Tibial nerve (tissue), 4 donors: ENCODE measurements at places on chromosomes 4 and X. TPM values are rescaled to one million over a fixed set of nuclear protein-coding genes. Genes with fewer than 3 reads are reported as not detected.

Gene POLN
- 9.6 TPM for total RNA-seq

- DNase-seq: no peak
These were observed 3.7 kb downstream of the MMRN1 start for GRCh38 chr4:89898304-89898716.

- no peak for DNase-seq
These were observed 22.2 kb downstream of the IQCM start for GRCh38 chr4:149793459-149793858.

- DNase-seq: no peak
These were observed 199.3 kb upstream of the GRID2 start for GRCh38 chr4:92104506-92104905.

Gene VCX
- total RNA-seq: not detected

Gene TACR3
- total RNA-seq: not detected

GRCh38 chr4:184268584-184269160 is 51.0 kb upstream of the ENPP6 start:
- DNase-seq: no peak

DNA sequence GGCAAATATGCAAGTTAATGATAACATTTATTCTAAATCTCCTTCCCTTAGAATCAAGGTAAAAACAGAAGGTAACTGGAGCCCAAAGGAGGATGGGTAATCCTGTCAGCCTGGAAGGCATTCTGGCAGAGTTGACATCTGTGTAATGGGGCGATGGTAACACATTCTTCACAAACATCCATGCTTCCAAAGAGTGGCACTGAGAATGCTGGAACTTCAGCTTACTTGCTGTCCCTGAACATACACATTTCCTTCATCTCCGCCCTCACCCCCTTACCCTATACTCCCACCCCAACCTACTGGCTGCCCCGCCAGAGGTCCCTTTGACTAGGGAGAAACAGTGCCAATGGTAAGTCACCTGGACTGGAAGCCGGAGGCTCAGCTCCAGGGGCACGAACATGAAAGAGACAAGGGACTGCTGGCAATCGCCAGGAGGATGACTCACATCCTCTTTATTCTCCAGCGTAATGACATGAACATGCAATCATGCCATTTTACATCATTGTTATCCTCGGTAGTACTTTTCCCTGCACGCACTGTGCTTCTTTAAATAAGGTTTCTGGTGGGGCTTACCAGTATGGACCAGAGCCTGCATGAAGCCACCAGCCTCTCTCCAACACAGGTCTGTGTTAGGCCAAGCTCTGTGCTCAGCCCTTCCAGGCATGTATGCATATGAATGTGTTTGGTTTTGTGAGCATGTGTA is 694.2 kb upstream of the TENM3 start:
- DNase-seq: no peak

DNA sequence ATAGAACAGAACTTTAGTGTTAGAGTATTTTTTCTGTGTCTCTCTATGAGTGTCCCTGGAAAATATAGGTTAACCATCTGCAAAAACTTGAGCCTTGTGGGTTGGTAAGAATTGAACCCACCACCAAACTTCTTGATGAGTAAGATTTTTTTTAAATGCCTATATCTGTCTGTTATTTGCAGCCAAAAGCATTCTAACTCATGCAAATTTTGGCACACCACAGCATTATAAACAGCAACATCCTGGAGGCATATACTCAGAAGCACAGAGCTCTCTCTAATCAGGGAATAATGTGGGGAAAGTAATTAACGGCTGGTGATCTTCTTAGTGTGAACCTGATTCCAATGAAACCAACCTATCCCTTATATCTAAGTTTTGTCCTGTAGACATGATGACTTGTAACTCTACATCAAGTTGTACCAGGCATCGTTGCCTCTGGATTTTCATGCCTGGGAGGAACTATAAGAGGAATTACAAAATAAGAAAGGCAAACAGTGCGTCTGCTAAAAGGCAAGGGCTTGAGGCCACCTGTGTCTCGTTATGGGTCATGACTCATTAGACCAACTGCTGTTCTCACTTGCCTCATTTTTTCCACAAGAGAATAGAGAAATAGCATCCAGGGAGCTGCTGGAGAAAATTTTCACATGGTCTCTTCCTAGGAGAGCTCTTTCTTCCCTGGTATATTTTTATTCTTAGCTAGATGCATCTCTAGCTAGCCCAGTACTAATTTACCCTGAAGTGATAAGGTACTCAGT is 202.4 kb downstream of the CHIC2 start:
- DNase-seq: peak; percentile 21

- no peak for DNase-seq
These were observed 248.6 kb upstream of the ETNPPL start for GRCh38 chr4:109011241-109012026.
